ENCODE measurements at places on chromosomes 12 and 14. TPM values are rescaled to one million over a fixed set of nuclear protein-coding genes. Genes with fewer than 3 reads are reported as not detected.

DNA sequence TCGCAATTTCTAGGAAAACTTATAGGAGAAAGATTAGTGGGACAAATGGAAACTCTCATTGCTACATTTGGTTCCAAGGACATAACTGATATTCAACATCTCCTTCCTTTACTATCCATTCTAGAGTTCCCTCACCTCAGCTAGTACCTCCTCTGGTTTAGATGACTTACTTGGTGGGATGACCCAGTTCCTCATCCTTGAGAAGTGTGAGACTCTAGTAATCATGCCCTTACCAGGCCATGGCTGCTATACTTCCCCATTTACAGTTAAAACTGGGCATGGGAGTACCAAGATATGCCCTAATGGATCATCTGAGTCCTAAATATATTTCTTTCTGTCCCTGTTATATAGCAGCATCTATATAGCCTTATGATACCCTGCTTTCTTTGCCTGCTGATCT is 58.1 kb downstream of the IFT81 start:
- no peak overlapping the region for H3K27ac ChIP-seq
- DNase-seq = no peak
- no peak overlapping the region for H3K4me3 ChIP-seq
- no peaks in the 10 kb centered on the region for H3K4me1 ChIP-seq
- no peaks in the 10 kb centered on the region for H3K36me3 ChIP-seq

GRCh38 chr14:72578514-72578913 is 315.4 kb downstream of the DPF3 start:
- H3K27me3 ChIP-seq = no peaks in the 10 kb centered on the region
- no peaks in the 10 kb centered on the region for H3K36me3 ChIP-seq
- no peak for DNase-seq

DNA sequence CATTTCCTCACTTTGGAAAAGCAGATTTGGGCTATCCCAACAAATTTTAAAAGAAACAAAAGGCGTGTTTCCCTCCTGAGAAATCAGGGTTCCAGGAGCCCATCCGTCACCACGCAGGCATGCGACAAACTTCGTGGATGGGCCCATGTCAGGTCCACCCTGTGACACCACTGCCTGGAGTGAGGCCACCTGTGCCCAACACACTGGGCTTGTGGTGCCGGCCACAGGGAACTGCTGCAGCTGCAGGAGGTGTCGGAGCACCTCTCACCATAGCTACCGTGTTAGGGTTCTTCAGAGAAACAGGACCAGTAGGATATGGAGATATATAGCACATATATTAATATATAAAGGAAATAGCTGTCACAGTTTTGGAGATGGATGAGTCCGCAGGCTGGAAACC is 53.0 kb upstream of the BCL11B start:
- no peak overlapping the region for H3K27ac ChIP-seq
- no peaks in the 10 kb centered on the region for H3K36me3 ChIP-seq
- H3K27me3 ChIP-seq = no peaks in the 10 kb centered on the region
- H3K4me1 ChIP-seq = no peaks in the 10 kb centered on the region

- no peaks in the 10 kb centered on the region for H3K4me1 ChIP-seq
- H3K27ac ChIP-seq = no peak overlapping the region
- no peaks in the 10 kb centered on the region for H3K27me3 ChIP-seq
- DNase-seq = no peak
Observed at GRCh38 chr12:131795064-131795463, 33.1 kb upstream of the MMP17 start.

GRCh38 chr12:119666900-119667576 is 895 bp upstream of the PRKAB1 start:
- peaks cover 3% of the 10 kb centered on the region for H3K4me1 ChIP-seq
- no peaks in the 10 kb centered on the region for H3K36me3 ChIP-seq
- no peaks in the 10 kb centered on the region for H3K27me3 ChIP-seq

GRCh38 chr12:70555081-70555480 is 82.1 kb downstream of the PTPRB start:
- H3K27ac ChIP-seq = no peak overlapping the region
- no peaks in the 10 kb centered on the region for H3K36me3 ChIP-seq
- no peaks in the 10 kb centered on the region for H3K27me3 ChIP-seq
- DNase-seq = no peak
- no peak overlapping the region for H3K4me3 ChIP-seq
- H3K4me1 ChIP-seq = no peaks in the 10 kb centered on the region

Gene DBX2
- 0.35 TPM for total RNA-seq

Gene WNT1
- total RNA-seq = not detected

Gene GLIPR1L2
- not detected for total RNA-seq

Gene SPTB
- 1.0 TPM for total RNA-seq

Gene NKX2-1
- total RNA-seq = not detected

Gene LAG3
- 14.6 TPM for total RNA-seq

Gene BMAL2
- 0.26 TPM for total RNA-seq

Data from uterus (tissue), 4 donors.